ENCODE measurements at places on chromosomes 5 and 9.

DNA sequence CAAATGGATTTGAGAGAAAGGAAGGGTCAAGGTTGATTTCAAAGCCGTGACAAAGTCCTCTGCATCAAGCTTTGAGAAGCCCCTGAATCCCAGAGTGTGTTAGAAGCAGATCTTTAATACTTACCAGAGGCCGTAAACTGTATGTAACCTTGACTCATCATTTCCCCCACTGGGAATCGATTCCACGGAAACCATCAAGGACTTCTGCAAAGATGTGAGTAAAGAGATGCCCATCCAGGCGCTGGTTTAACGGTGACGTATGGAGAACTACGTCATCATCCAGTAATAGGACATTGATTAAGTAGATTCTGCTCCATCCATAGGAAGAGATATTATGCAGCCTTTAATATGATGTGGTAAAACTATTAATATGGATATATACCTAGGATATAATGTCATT lies 1.6 kb downstream of the RNF183 start:
- DNase-seq: no peak

DNA sequence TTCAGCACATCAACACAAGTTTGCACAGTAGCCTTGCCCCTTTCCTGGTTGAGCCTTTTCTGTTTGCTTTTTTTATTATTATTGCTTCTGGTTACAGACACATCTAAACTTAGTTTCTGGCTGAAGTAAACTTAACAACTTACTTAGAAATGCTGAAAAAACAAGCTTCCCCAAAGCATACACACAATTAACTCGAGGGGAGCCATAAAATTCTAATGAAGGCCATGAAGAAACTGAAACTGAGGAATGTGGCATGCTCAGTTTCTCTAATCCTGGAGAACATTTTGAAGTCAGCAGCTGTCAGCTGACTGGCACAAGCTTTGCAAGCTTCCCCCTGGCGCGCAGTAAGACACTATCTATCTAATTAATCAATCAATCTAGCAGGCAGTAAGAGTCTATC lies 3.7 kb downstream of the MYO10 start:
- DNase-seq: no peak

DNA sequence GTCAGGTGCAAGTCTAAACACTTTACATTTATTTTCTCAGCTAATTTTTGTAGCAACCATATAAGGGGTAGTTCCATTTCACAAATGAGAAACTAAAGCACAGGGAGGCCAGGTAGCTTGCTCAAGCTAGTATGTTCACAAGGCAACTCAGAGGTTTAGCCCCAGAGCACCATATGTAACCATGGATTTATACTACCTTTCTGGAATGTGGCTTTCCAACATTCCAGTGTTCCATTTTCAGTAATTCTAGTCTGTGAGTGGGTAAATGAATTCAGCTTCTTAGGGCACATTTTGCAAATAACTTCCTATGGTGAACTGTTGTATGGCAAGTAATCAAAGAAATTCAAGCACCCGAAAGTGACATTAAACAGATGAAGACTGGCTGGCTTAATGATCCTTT lies 25.0 kb upstream of the CAST start:
- no peak for DNase-seq

DNA sequence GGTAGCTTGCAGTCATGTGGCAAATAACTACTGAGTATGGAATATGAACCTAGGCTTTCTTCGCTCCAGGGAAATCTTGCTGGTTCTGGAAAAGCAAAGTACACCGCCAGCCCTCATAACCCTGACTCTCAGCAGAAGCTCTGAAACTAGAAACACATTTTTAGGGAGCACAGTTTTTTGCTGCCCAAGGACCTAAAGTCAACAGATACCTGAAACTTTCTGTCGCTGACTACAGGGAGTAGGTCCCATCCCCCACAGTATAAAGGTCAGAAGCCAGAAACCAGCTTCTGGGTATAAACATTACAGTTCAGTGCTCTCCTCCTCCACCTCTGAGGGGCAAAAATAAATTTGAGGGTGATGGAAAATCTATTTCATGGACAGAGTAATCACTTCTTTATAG lies 3.0 kb downstream of the ATOX1 start:
- no peak for DNase-seq

GRCh38 chr9:79572608-79573411 lies 1.0 kb downstream of the TLE4 start:
- peak; percentile 45 for DNase-seq

DNA sequence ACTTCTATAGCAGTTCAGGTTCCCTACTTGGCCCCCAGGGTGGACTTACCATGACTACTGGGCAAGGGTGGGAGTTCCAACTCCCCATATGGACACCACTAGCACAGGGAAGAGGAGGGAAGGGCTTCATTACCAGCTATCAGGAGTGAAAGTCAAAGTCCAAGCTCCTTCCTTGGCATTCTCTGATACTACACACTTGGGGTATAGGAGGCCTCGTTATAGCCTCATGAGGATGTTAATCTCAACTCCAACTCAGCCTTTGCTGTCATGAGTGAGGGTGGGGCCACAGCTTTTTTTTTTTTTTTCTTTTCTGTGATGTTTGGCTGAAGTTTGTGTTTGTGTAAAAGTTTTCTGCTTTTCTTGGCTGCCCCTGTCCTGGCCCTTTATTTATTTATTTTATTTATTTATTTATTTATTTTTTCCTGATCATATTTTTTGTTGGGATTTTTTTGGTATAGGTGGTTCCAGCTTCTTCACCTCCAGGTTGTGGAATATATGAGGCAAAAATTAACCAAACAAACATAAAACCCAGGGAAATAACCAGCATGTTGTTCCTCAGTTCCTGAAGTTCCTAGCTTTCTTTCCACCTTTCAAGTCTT lies 8.7 kb downstream of the GARIN3 start:
- DNase-seq: no peak

- DNase-seq: no peak
These were observed 1625.5 kb upstream of the CDH6 start for GRCh38 chr5:29568028-29568427.

GRCh38 chr9:3262826-3263529 lies 262.8 kb downstream of the RFX3 start:
- no peak for DNase-seq

GRCh38 chr9:19408316-19408692 lies 505 bp upstream of the ACER2 start:
- no peak for DNase-seq

GRCh38 chr9:33236571-33236970 lies 3.4 kb upstream of the SPINK4 start:
- no peak for DNase-seq

GRCh38 chr5:111453747-111454146 lies 58.6 kb downstream of the STARD4 start:
- DNase-seq: peak; percentile 11

- DNase-seq: no peak
These were observed 163.7 kb downstream of the ALDH1A1 start for GRCh38 chr9:72788966-72789735.

- no peak for DNase-seq
These were observed at the start of gene FAM221B for GRCh38 chr9:35828716-35829083. Gene FAM221B, minus strand, starts transcription at chr9:35828732. Its CDS starts 2,571 bp downstream, at chr9:35826161.

GRCh38 chr9:73148447-73148937 lies 3.2 kb upstream of the ANXA1 start:
- no peak for DNase-seq

DNA sequence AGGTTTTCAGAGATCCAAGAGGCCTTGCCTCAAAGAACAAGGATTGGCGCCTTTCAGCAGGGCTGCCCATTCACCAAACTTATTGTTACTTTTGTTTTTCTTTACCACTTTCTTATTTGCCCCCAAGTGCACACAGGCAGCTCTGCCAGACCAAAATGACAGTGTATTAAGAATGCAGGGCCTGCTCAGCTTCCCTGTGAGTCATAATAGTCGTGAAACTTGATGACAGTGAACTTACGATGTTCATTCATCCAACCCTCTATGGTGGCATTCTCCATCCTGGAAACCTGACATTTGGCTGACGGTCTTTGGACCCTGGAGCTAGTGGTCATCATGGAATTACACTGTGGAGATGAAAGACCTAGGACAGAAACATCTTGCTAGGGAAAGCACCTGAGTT lies 44.3 kb downstream of the UBE2QL1 start:
- no peak for DNase-seq

DNA sequence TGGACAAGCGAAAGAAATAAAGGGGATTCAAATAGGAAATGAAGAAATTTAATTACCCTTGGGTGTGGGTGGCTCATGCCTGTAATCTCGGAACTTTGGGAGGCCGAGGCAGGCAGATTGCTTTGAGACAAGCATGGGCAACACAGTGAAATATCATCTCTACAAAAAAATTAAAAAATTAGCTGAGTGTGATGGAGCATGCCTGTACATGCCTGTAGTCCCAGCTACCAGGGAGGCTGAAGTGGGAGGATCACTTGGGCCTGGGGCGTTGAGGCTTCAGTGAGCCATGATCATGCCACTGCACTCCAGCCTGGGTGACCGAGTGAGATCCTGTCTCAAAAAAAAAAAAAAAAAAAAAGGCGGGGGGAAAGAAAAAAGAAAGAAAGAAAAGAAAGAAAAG lies 4.0 kb upstream of the RCL1 start:
- no peak for DNase-seq

Data from H54 (cell line).